Endothelial cell (in vitro differentiated cells): ENCODE measurements at places on chromosomes 4 and X. TPM values are rescaled to one million over a fixed set of nuclear protein-coding genes. Genes with fewer than 3 reads are reported as not detected.

DNA sequence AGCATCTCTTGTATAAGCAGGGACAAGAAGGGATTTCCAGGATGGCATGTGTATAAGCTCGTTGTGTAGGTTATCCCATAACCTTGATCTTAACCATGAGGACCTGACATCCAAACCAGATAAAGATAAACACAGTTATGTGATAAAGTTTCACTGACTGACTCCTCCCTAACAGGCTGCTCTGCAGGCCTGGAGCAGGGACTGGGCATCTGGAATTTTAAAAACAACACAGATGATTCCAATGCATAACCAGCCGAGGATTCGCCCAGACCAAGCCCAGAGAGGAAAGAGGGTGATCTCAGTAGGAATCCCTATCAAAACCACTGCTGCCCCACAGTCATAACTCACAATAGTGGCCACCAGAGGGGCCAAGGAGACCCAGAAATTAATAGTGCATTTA lies 22.7 kb downstream of the KLF3 start:
- no peak for DNase-seq

SH2D1A gene
- not detected for total RNA-seq

DNA sequence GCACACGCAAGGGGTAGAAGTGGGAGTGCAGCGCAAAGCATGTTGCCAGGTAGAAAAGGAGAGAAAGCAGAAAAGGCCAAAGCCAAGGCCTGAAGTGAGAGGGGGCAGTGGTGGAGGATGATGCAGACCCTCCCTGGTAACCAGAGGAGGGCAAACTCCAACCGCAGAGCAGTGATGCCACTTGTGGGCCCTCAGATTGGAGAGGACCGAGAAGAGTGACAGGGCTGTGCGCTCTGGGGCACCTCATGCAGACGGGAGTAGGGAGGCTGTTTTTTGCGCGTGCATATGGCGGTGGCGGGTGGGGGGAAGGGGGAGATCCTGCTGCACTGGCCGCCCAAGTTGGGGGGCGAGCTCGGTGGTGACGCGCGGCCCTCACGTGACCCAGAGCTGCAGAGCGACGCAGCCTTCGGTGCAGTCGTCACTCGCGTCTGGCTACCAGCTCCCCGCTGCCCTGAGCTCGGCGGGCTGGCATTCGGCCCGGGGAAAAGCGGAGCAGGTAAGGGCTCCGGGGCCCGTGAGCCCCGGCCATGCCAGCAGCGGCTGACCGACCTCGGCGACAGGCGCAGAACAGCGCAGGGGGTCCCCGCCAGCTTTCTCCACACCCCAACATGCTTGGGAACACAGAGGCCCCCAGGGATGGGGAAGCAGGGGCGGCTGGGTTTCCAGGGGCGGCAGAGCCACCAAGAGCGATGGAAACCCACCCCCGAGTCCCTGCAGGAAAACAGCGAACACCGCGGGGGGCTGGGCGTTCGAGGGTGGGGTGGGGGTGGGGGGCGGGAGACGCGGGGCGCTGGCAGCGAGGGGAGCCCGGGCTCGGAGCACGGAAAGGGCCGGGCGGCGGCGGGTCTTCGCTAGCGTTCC lies at the start of gene BEX3:
Gene BEX3 (plus strand): TSS at position 421 of the 861 bp plus-strand sequence. CDS start 984 bp downstream, outside the sequence.
- peak; percentile 45 for DNase-seq

DNA sequence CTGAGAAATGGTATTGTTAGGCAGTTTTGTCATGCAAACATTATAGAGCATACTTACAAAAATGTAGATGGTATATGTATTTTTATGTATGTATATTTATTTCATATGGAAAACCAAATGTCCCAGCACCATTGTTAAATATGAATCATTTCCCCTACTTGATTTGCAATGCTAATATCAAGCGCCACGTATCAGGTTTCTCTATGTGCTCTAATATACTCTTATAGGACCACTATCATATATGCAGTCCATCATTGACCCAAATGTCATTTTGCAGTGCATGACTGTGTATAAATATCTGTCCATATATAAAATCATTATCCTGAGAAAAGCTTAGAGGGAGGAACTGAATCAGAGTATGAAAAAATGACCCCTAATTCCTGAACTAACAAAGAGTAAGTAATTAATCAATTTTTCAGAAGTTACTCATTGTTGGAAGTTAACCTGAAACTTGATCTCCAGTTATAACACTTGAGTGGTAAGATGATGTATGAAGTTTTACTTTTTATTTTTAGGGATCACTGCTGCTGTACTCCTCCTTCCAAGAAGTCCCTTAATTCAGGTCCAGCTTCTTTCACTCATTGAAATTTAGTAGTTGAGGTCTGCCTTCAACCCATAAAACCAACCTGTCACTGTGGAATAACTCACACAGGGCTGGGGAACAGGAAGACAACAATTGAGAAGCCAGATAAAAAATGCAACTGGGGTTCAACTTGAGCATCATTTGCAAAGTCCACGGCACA lies 134.8 kb upstream of the LDB2 start:
- no peak for DNase-seq

GRCh38 chr4:140344101-140344500 lies 29.3 kb upstream of the SCOC start:
- no peak for DNase-seq

GRCh38 chr4:67014592-67014991 lies 530.7 kb downstream of the CENPC start:
- no peak for DNase-seq

MAP3K15 gene
- total RNA-seq, result 1.7 TPM

DNA sequence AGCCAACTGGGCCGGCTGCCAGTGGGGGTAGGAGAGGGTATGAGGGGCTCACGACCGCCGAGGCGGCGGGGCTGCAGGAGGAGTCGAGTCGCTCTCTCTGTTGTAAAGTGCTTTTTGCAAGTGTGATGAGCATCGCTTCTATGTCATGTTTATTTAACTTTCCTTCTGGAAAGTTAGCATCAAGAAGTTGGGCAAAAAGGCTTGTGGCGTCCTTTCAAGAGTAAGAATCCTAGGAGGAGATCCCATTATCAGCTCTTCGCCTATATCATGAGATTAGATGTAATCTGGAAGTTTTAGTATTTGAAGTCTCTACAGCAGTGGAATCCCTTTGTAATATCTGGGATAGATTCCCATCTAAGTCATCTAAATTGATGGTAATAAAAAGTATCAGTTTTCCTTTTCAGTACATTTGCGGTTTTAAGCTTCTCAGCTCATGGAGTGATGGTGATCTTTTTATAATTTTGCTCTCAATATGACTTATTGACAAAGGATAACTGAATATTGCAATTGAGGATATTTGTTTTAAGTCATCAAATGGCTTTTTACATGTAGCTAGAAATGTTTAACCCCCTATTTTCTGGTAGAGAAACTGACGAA lies 1.7 kb downstream of the GALNT7 start:
- no peak for DNase-seq

FGD1 gene
- total RNA-seq, result 15.6 TPM

- no peak for DNase-seq
These were observed 26.7 kb upstream of the PLAC1 start for GRCh38 chrX:134684956-134685355.

- DNase-seq, result no peak
These were observed 38.7 kb downstream of the RAI2 start for GRCh38 chrX:17822351-17822750.

GRCh38 chr4:164011791-164012190 lies 517.3 kb downstream of the TMA16 start:
- DNase-seq, result no peak

DNA sequence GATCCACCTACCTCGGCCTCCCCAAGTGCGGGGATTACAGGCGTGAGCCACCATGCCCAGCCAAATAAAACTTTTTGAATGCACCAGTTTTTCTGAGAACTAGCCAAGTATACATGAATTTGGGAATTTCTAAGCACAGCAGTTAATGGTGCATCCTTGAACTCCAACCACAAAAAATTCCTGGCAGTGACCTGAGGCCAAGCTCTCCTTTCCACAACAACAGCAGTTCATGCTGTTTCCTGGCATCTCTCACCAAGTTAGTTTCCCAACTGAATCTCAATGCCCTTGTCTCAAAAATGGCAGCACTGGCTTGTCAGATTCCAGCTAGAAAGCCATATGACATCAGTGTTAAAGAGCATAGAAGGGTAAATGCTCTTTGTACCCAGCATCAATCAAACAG lies 15.9 kb upstream of the XKRX start:
- DNase-seq, result no peak

DNA sequence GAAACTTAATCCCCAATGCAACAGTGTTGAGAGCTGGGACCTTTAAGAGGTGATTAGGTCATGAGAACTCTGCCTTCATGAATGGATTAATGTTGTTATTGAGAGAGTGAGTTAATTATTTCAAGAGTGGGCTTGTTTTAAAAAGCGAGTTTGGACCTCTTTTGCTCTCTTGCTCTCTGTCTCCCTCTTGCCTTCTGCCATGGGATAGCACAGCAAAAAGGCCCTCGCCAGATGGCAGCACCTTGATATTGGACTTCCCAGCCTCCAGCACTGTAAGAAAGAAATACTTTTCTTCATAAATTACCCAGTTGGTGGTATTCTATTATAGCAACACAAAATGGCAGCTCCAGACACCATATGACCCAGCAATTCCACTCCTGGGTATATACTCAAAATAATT lies 7.0 kb upstream of the ATP6AP2 start:
- DNase-seq, result no peak

ARHGAP36 gene
- total RNA-seq, result not detected

BEX5 gene
- total RNA-seq, result 45.4 TPM

- no peak for DNase-seq
These were observed 100.3 kb downstream of the SORBS2 start for GRCh38 chr4:185711726-185712125.

DNA sequence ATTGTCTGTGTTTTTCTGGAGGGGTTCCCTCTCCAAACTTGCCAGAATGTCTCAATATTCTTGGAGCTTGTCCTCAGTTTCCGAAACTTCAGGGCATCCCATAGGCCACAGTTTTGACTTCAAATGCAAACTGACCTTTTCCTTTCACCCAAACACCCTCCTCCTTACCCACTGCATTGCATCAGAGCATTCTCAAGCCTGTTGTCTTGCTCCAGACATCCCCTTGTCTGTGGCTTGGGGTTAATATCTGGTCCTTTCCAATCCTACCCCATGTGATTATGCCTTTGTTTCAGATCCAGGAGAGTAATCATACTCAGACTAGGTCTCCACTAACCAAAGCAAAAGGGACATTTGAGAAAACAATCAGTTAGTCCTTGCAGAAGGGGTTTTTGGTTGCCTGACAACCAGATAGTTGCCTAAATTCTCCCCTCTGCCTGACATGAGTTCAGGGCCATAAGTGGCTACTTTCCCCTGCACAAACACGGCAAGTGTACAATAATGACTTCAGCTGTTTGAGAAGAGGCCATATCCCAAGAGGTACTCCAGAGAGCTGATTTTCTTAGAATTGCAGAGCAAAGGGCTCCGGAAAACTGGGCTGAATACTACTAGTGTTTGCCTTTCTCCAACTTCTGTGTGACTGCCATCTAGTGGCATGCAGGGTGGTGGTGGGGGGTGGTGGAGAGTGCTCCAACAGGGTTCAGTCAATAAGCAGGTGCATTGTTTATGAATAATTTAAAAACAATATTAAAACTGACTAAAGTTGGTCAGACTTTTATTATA lies 130.2 kb downstream of the CHRDL1 start:
- DNase-seq, result peak; percentile 49

DNA sequence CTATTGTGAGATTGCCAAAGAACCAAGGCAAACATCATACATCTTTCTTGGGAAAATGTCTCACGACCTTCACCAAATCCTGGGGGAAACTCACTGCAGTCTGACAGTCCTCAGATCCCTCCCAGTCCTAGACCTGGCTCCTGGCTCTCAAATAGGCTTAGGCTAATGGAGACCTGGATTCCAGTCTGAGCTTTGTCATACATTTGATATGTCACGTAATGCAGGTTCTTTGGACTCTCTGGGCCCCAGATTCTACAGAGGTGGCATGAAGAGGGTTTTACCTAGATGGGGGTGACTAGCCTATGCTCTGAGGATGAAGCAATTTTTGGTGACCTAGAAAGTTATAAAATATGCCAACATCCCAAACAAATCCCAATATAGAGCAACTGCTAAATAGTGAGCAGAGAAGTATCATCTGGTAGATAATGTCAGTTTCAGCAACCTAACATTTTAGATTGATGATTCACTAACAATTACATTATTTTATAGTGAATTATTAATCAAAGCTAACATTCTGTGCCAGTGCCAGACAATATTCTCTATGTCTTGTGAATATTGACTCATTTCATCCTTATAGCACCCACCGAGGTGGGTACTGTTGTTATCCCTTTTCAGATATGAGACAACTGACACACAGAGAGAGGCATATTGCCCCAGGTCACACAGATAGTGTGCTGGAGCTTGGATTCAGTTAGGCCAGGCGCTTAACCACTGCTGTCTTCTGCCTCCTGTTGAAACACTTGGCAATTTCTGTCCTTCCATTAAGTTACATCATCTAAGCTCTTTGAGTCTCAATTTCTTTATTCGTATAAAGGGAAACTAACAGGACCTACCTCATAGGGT lies 195.4 kb upstream of the MAMLD1 start:
- no peak for DNase-seq

GRCh38 chr4:181061787-181062186 lies 1181.4 kb upstream of the TENM3 start:
- no peak for DNase-seq
